HS-27A (cell line): ENCODE measurements at places on chromosomes 1 and 21.

DNA sequence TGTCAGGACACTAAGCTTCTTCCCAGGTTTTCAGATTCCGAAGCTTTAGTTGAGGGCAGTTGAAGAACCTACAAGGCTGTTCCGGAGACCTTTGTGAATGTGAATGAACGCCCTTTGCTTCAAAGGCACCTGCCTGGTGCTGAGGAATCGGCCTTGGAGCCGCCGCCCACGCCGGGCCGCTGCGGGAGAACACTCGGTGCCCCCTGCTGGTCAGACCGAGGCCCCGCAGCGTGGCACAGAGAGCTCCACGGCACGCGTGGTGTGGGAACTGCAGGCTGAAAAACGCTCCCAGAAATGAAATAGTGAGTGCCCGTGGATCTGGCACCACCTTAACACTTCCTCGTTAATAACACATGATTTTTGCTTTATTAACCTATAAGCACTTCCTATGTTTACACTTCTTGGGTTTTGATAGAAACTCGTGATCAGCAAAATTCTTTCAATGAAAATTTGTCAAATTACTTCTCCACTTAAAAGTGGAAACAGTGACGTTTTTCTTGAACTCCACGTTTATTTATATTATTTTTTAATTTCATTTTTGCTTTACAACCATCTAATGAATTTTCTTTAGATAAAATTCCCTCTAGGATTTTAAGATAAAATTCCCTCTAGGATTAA, 460.6 kb downstream of the DSCAM start:
- no peak for DNase-seq

DNA sequence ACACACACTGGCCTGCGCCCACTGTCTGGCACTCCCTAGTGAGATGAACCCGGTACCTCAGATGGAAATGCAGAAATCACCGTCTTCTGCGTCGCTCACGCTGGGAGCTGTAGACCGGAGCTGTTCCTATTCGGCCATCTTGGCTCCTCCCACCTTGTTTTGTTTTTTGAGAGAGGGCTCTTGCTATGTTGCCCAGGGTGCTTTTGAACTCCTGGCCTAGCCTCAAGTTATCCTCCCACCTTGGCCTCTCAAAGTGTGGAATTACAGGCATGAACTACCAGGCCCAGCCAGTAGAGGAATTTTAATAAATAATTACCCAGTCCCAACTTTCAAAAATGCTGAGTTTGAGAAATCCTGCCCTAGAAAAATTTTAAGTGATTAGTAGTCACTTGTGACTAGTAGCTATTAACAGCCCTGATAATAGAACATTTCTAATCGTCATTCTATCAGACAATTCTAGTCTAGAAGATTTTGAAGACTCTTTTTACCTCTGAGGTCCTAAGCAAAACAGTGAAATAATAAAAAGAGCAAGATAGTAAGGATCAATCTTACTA, 30.9 kb upstream of the SLC35D1 start:
- no peak for DNase-seq

DNA sequence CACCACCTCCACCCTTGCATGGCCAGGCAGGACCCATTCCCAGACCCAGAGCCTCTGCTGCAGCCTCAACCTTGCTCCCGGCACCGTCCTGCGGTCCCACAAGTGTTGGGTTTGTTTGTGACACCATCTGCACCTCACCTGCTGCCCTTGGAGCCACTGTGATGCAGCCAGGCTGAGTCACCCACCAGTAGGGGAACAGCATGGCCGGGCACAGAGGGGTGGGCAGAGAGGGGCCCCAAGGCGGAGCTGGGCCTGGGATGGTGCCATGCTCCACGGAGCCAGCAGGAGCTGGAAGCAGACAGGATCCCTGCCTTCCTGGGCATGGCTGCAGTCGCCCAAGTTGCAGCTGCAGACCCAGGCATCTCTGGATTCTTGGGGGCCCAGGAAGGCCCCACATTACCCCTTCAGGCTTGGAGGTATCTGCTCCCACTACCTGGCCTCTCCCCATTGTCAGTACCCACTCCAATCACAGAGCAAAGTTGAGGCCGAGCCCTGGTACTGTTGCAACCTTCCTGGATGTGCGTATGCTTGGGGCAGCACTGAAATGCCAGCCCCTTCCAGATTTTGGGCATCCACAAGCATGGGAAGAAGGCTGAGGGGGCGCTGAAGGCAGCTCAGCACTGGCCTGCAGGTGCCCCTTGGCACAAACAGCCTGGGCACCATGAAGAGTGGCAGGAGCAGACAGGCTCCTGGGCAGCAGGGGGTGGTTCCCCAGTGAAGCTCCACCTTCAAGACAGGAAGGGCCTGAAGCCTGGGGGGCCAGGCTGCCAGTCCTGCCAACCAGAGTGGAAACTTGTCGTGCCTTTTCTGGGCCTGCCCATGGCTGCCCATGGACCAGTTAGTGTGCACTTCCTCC, 172.8 kb downstream of the MATN1 start:
- DNase-seq = no peak

- DNase-seq = no peak
Observed at GRCh38 chr1:151887028-151887427, 22.3 kb downstream of the THEM4 start.

- no peak for DNase-seq
Observed at GRCh38 chr1:24514946-24515345, 12.3 kb downstream of the RCAN3 start.

DNA sequence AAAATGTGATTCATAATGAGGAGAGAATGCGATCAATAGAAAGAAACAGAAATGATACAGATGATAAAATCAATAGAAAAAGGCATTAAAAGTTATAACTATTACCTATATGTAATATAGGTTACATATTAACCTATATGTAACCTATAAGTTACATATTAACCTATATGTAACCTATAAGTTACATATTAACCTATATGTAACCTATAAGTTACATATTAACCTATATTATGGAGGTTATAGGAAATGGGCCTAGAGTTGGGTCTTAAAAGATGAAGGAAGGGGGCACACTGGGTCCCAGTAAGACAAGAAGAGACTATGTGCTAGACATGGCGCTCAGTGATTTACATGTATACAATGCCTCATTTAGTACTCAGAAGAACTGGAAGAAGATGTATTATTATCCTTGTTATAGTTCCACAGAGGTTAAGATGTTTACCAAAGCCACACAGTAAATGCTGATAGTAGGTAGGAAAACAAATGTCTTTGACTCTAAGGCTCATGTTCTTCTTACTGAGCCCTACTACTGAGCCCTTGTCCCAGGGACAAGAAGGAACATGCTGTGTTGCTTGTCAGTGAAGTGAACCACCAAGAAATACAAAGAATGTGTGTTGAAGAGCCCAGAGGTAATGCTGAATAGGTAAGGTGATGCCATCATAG, 444.6 kb upstream of the PLXNA2 start:
- no peak for DNase-seq

GRCh38 chr1:30406996-30407864, 316.2 kb downstream of the MATN1 start:
- DNase-seq = no peak

- DNase-seq = no peak
Observed at GRCh38 chr1:180566495-180566894, 7.7 kb downstream of the OVAAL start.

DNA sequence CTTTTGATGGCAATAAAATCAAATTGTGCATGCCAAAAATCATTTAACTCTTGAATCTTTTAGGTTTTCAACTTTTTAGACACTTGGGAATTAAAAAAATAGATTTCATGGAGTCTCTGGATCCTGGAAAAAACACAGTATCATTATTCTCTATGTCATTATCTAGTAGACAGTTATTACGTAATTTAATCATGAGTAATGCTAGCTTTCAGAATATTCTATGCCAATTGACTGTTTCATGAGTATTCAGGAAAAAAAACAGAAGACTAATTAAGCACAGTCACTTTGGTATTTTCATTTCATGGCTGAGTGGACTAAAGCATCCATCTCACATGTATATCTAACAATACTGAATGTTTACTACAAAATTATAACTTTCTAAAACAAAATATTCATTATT, 44.0 kb downstream of the ODF2L start:
- DNase-seq = no peak

DNA sequence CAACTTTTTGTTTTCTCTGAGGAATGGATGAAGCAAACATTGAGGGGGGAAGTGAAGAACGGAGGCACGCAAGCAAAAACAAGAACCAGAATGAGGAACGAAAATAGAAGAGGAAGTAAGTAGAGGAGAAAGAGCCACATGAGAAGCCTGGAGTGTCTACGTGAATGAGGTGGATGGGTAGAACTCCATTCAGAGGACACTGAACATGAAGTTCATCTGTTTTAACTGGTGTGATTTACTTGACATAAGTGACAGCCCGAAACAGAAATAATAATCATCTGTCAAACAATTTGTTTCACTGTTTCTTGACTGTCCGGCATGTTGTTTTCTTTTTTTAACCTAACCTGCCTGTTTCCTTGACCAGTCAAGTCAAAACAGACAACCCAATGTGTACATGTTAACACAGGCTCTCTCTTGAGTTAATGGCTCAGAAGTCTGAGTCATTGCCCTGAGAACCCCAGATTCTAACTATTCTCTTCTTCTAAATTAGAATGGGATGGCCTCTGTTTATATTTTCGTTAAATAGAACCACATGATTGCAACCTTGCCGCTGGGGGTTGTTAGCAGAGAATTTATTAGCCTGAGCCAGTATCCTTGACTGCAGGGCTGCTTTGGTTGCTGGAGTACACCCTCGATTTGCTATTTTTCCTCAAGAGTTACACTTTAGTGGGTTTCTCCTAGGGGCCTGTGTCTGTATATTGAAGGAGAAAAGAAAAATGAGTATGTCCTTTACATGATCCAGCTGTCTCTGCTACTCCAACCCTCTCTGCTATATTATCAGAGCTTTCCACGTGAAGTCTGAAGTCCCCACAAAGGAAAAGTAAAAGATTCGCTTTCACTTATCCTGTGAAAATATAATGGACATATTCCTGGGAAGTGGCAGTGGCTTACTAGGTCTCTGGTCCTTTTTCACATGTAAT, 151.7 kb downstream of the ZC3H11B start:
- no peak for DNase-seq

DNA sequence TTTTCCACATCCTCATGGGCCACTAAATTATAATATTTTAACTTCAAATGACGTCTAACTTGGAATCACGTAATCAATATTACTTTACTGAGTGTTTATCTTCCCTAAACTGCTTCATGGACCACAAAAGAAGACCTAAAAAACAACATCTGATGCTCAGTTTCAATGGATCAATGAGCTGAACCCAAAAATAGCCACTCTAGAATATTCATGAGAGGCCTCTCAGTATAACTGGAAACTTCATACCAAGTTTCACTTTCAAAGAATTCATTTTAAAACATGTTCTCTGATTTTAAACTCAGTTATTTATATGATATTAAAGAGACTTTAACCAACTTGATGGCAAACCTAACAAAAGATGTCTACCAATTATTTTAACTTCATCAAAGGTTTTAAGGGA, 23.7 kb upstream of the TIAM1 start:
- DNase-seq = no peak

DNA sequence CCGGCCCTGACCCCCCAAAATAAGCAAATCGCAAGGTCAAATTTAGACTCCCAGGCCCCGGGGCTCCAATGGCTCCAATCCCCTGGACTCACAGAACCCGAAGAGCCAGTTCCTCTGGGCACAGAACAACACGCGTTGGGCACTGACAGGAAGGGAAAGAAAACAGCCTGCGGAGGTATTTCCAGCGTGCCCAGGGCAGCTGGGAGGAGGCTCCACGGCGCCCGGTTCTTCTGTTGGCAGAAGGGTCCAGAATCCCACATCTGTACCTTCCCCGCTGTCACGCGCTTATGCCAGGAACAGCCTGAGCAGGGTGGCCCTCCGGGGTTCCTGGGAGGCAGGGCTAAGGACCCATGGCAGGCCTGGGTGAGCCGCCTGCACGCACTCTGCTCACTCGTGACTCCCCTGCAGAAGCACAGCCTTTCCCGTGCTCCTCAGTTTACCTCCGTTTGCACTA, 85.5 kb downstream of the RIPK4 start:
- no peak for DNase-seq

- DNase-seq = no peak
Observed at GRCh38 chr1:174110053-174110452, 49.3 kb upstream of the RABGAP1L start.

DNA sequence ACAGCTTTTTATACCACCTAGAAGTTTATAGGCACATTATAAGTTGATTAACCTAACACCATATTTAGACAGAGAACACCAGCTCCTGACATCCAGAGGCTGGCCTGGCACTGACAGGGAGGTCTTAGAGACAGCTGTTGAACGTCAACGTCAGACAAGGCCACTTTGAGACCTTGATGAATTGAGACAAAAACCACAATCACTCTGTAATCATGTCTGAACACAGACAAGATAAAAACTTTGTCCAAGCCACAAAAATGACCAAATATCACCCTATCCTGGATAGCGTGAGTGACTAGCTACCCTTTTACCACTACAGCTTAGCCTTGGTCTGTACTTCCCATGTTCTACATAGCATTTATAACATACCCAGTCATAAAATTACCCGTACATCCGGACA, 403.6 kb upstream of the CHRM3 start:
- no peak for DNase-seq

GRCh38 chr1:226633541-226634165, 85.1 kb downstream of the STUM start:
- no peak for DNase-seq

DNA sequence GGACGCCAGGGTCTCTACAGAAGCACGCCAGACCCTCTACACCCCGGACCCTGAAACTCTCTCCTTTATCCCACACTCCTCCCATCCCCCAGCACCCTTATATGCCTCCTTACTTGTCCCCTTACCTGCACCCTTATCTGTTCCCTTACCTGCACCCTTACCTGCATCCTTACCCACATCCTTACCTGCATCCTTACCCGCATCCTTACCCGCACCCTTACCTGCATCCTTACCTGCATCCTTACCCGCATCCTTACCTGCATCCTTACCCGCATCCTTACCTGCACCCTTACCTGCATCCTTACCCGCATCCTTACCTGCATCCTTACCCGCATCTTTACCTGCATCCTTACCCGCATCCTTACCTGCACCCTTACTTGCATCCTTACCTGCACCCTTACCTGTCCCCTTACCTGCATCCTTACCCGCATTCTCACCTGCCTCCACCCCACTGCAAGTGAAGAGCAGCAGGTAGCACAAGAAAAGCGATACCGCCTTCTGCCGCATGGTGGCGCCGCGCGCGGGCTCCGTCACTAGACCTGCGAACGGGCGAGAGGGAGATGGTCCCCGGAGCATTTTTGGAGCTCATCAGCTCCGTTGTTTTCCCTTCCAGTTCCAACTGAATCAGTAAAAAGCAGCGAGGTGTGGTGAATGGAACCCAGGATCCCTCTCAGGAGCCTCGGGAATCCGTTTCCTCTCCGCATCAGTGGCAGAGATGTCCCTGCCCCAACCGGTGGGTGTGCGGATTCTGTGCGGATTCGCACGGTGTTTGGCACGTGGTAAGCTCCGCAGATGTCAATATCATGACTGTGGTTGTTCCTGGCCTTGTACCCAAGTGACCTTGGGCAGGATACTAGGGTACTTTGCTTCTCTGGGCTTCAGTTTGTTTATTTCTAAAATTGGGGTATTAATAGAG, 2.9 kb downstream of the IFI6 start:
- DNase-seq = no peak
